ENCODE measurements at places on chromosomes 13 and 19.

DNA sequence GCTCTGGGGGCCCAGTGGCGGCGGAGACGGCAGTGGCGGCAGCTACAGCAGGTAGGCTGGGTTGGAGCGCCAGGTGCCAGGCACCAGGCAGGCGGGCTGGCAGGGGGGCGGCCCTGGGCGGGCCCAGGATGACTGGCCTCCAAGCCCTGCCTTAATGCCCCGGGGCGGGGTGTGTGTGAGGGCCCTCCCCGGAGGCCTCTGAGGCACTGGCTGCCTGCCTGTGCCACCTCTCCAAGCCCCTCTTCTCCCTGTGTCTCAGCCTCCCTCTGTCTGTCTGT is at the start of gene KLK11:
TSS of gene KLK11 (minus strand) at position 63 of the 278 bp plus-strand sequence. CDS start 985 bp downstream, outside the sequence.
- DNase-seq = no peak

DNA sequence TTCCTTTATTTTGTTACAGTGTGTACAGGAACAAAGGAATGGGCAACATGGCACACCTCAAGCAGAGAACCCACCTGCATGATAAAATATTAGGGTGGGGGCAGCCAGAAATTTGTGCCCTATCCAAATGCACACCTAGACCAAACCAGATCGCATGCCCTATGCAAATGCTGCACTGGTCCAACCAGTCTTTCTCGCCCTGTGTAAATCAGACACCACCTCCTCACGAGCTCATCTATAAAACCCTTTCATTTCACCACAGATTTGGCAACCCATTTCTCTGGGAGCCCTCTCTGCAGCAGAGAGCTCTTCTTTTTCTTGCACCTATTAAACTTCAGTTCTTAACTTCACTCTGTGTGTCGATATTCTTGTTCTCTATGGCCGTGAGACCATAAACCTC is 1559.2 kb downstream of the SLITRK1 start:
- no peak for DNase-seq

DNA sequence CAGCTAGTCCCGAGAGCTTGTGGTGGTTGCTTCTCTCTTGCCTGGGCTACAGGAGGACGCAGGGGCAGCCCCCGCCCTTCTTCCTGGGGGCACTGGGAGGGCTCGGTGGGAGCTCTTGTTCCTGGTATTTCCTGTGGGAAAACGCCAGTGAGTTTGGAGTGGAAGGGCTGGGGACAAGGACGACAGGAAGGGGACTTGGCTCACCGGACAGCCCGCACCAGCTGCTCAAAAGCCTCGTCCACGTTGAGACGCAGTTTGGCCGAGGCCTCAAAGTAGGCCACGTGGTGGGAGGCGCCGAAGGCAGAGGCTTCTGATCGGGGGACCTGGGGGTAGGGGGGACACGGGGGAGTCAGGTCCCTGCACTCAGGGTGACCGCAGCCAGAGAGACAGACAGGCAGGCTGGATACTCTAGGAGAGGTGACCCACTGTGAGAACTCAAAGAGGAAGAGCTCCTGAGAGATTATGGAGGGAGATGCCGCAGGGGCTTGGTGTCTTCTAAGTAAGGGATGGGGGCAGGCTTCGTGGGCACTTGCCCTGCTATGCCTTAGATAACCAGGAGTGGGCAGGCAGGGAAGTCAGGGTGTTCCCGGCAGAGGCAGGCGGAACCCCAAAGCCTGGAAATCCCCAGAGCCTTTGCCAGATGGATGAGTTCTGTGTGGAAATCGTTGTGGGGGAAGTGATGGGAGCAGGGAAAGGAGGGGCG is 4.3 kb downstream of the RRAS start:
- DNase-seq = no peak

- DNase-seq = no peak
These were observed 128.2 kb downstream of the PCDH9 start for GRCh38 chr13:67101730-67102467.

DNA sequence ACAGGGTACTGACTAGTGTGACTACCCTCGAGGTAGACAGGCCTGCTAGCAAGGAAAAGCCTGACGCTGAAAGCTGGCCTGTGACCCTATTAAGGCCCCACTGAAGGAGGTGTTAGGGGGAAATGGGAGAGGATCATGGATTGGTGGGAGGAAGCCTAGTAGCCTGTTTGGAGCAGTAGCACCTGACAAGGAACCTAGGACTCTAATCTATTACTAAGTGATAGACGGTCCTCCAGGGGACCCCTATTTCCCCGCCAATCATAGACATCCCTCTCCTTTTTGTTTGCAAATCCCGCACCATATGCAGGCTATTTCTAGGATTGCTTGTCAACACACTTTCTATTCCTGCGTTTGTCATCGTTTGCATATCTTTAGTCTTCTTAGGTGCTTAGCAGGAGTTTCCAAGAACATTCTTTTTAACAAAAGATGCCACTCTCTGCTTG is 1338.8 kb upstream of the MIR17HG start:
- no peak for DNase-seq

- no peak for DNase-seq
These were observed 323.0 kb downstream of the NDFIP2 start for GRCh38 chr13:79803989-79804388.

- no peak for DNase-seq
These were observed 4.3 kb downstream of the NDUFS7 start for GRCh38 chr19:1387684-1388636.

- DNase-seq = no peak
These were observed 143.4 kb downstream of the URI1 start for GRCh38 chr19:30085394-30085793.

GRCh38 chr13:97116754-97117153 is 105.4 kb upstream of the MBNL2 start:
- no peak for DNase-seq

- DNase-seq = no peak
These were observed 1891.6 kb upstream of the PCDH20 start for GRCh38 chr13:63307228-63307627.

DNA sequence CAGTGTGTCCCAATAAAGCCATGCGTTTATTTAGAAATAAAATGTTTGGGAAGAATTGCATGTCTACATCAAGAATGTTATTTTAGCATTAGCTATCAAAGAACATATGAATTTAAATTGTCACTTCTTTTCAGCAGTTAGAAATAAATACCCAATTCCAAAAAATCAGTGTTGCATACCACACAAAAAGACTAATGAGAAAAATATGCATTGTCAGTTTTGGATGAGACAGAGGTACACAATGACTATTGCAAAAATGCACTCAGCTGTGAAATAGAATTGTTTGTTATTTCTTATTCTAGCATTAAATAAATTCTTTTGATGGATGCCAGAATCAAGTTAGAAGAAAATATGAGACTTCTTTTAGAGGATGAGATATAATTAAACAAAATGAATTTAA is 833.9 kb downstream of the SLITRK1 start:
- no peak for DNase-seq

DNA sequence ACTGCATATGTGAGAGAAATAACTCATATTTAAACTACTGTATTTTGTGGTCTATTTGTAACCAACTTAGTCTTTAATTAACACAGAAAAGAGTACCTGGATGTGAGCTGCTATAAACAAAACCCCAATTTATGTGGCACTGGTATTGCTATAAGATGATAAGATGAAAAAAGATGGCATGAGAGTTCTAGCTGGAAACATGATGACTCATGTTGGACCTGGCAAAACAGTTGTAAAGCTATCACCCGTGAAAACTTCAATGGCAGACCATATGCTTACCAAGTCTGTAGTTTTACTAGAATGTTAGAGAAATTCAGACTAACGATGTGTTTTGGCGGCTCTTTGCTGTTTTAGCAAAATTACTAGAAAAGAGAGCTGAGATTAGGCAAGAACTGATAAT is 69.6 kb upstream of the PCDH9 start:
- no peak for DNase-seq

DNA sequence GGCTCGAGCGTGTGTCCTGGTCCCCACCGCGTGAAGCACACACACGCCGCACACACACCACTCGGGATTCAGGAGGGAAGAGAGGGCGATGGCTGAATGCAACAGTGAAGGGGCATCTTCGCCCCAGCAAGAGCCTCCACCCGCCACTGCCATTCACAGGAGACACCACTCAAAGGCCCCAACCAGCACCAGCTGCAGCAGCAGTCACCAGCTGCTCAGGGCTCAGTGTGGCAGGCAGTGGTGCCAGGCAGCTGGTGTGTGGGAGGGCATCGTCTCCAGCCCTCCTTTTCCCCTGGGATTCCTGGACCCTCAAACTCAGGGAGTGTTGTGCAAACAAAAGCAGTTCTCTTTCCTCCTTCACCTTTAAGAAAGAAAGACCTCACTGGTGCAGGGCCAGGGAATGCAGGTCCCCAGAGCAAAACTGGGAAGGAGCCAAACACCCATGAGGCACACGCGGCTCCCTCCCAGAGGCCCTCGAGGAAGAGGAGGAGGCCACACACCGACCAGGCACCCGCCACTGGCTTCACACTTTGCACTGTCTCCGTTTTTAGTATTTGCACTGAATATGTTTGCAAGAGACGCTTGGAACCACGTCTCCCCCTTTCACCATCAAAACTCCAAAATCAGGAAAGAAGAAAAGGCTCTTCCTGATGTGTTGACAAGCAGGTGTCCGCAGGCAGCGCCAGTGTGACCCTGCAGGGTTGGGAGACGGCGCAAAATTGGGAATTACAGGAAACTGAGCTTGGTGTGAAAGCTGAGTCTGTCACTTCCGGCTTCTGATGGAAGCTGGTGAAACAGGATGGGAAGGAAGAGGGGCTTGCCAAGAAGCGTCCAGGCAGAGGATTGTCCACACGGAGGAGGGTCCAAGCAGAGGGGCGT is 26.4 kb upstream of the F7 start:
- DNase-seq = no peak

- no peak for DNase-seq
These were observed 248.0 kb upstream of the MAB21L1 start for GRCh38 chr13:35724446-35724845.

DNA sequence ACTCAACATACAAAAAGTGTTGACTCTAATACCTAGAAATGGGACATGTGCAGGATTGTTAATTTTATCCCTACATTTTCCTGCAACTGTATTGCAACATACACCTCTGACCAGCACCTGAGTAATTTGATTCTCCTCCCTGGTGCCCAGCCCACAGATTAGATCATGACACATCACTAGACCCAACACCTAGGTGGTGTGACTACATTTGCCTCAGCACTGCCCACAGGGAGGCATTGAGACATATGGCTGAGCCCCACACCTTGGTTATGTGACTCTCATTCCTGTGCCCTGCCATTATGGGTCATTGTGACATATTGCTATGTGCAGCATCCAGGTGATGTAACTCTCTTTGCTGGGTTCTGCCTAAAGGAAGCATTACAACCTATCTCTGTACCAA is 13.2 kb upstream of the ZNF254 start:
- no peak for DNase-seq

DNA sequence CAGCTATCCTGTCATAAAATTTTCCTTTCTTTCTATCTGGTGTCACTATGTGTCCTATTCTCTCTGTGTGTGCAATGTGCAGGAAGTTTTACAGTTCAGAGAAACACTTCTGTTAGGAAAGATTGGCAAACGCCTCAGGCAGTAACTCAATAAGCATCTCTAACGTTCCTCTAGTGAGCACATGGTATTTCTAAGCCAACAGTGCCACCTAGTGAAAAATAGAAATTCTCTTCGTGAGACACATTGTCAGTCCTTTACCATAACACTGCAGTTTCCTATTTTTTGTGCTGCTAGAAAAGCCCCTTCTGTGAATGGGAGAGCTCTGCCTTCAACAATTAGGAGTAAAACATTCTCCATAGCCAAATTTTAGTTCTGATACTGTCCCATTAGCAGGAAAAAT is 50.7 kb downstream of the ZNF723 start:
- DNase-seq = peak; percentile 21

DNA sequence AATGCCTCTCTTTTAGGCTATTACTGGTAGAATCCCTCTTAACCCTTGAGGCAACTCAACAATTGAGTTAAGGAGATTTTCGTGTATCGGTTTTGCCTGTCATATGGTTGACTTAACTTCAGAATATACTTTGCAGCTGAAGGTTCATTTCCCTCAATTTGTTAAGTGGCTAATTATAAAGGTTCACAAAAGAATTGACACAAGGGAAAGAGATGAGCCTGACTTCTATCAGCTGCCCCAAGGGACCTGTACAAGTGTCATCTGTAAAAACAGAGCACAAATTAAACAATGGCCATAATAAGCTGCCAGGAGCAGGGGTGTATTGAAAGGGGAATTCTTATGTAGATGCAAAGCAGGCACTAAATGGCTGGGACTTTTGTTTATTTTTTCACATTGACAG is 334.8 kb upstream of the OBI1 start:
- DNase-seq = no peak

DNA sequence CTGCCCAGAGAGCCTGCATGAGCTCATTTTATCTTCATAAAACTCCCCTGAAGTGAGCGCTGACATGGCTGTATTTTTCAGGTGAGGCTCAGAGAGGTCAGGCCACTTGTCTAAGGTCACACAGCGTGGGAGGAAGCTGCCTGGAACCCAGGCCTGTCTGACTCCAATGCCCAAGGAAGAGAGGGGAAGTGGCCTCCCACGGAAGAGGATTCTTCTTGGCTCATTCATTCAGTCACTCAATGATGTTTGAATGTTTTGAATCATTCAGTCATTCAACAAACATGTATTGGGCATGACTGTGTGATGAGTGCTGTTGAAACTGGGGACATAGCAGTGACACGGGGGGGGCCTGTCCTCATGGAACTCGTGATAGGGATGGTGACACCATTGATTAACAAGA is 12.0 kb downstream of the ACTL9 start:
- DNase-seq = no peak

- peak; percentile 17 for DNase-seq
These were observed 13.8 kb upstream of the ASF1B start for GRCh38 chr19:14150041-14150769.

DNA sequence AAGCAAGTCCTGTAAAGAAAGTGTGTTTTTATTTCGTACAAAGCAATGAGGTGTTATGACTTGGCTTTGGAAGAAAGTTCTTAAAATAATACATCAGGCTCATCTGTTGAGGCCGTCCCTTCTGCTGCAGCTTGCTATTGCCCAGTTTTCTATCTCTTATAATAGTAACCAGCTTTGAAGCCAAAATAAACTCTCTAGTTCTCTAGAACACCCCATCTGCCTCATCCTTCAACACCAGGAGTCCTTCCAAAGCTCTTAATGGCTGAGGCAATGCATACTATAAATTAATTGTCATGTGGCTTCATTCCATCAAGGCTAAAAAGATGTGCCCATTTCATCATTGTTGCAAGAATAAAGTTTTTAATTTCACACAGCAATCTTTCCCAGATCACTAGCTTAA is 49.4 kb upstream of the IPO5 start:
- DNase-seq = no peak

DNA sequence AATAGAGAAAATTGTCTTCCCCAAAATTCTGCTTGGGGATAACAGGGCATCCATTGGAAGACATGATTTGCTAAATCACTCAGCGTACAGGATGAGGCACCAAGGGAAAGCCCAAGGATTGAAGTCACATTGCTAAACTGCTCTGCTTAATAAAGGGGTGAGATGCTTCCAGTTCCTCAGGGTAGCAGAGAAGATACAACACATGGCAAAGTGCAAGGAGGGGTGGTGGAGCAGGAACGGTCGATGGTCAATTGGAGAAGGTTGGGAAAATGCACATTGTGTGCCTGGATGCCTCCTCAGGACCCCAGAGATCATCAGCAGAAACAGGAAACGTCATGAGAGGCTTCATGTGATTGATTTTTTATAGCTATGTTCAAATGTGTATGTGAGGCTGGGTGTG is 116.3 kb upstream of the SOX1 start:
- no peak for DNase-seq

All from CD4-positive, alpha-beta T cell treated with Interleukin-17A for 1 hour (primary cell).